ENCODE measurements at places on chromosomes 7 and 10.

DNA sequence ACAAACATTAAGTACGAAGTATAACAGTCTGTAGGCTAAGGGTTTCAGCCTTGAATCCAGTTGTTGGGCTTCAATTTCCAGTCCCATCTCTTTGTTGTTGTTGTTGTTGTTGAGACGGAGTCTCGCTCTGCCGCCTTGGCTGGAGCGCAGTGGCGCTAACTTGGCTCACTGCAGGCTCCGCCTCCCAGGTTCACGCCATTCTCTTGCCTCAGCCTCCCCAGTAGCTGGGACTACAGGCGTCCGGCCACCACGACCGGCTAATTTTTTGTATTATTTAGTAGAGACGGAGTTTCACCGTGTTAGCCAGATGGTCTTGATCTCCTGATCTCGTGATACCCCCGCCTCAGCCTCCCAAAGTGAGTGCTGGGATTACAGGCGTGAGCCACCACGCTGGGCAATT is 464.9 kb downstream of the ANKRD7 start:
- DNase-seq, result no peak

- no peak for DNase-seq
These were observed 11.4 kb upstream of the RASGEF1A start for GRCh38 chr10:43278216-43278615.

DNA sequence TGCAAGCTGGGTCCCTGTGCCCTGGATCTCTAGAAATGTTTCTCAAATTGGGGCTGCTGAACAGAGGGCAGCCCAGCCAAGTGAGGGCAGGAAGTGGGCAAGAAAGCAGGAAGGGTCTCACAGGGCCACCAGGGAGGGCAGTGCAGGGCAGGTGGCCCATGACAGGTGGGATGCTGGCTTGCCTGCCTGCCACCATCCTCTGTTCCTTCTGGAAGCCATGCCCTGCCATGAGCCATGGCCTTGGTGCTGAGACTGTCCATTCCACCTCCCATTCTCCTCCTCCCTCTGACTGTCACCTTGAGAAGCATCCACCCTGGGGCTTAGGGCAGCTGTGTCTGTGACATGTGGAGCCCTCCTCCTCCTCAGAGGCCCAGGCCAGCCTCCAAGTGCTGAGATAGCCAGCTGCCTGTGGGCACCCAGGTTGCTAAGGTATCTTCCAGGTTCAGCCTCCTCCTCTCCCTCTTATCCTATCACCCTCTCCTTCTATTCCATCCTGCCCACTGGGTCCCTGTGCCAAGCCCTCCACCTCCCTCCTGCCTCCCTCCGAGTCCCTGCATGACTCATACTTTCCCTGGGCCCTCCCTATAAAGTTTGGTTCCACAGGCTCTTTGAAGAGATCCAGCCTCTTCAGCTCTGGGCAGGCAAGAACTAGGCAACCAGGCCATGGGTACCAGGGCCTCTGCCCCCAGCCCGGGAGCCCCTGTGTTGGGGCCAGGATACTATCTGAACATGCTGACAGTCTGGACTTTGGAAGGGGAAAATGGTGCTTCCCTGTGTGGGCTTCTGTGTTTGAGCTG is 1.3 kb downstream of the VSIR start:
- peak; percentile 66 for DNase-seq

DNA sequence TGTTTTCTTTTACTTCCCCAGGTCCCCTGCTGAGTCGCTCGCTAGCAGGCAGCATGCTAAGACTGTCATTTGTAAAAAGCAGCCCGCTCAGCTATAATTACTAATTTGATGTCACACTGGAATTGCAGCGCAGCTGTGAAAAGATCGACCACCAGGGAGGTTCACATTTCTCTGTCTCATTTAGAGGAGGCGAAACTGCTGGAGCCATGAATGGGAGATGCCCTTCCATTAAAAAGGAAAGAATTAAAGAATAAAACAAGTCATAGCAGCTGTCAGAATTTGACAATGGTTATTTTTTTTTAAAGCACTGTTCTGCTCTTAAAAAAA is 153.5 kb downstream of the PIP4K2A start:
- no peak for DNase-seq

DNA sequence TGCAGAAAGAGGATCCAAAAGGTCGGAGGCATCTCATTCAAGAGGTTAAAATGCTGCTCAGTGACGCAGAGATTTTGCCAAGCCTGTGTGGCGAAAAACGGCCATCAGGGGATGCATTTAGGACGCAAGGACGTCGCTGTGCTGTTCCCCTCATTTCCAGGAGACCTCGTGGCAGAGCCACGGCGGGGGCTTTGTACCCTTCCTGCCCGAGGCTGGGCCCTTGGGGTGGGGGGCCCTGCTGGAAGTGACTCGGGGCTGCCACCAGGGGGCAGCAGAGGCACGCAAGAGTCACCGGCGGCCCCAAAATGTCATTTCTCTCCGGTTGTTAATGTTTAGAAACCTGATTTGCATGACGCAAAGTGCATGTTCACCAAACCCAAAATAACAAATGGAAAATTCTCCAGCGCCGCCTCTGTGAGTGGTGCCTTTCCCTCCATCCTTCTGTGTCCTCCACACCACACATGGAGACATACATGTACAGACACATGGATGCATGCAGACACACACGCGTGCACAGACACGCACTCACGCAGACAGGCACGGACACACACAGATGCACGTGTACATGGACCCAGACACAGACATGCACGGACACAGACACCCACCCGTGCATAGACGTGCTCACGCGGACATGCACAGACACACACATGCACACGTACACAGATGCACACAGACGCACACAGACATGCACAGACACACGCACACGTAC is 51.0 kb upstream of the NKX6-2 start:
- peak; percentile 17 for DNase-seq

GRCh38 chr10:128267581-128267980 is 141.4 kb upstream of the MKI67 start:
- no peak for DNase-seq

DNA sequence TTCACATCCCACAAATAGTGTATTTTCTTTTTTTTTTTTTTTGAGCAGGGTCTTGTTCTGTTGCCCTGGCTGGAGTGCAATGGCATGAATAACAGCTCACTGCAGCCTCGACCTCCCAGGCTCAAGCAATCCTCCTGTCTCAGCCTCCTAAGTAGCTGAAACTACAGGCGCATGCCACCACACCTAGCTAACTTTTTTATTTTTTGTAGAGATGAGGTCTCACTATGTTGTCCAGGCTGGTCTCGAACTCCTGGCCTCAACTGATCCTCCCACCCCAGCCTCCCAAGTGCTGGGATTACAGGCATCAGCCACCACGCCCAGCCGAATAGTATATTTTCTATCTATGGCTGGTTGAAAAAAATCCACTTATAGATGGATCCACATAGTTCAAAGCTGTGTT is 12.5 kb downstream of the EZH2 start:
- DNase-seq, result no peak

- no peak for DNase-seq
These were observed 3.8 kb downstream of the LMTK2 start for GRCh38 chr7:98110249-98111022.

GRCh38 chr10:19483421-19483820 is 332.8 kb upstream of the PLXDC2 start:
- DNase-seq, result no peak

GRCh38 chr7:36717586-36717985 is 6.7 kb downstream of the AOAH start:
- DNase-seq, result no peak

DNA sequence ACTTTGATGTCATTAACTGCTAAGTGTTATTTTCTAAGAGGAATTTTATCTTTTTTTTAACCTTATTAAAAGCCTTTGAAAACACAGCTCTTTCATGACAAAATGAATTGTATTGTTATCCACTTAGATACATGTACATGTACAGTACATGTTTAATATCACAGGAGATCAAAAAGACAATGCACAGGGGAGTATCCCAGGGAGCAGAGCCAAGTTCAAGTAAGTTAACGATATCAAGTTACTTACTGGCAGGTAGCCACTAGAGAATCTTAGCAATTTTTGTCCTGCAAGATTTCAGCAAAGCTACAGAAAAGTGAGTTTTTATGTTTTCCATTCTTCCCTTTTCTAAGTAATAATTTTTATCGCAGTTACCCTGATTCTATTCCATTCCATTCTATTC is 33.9 kb upstream of the ARL4A start:
- DNase-seq, result no peak

DNA sequence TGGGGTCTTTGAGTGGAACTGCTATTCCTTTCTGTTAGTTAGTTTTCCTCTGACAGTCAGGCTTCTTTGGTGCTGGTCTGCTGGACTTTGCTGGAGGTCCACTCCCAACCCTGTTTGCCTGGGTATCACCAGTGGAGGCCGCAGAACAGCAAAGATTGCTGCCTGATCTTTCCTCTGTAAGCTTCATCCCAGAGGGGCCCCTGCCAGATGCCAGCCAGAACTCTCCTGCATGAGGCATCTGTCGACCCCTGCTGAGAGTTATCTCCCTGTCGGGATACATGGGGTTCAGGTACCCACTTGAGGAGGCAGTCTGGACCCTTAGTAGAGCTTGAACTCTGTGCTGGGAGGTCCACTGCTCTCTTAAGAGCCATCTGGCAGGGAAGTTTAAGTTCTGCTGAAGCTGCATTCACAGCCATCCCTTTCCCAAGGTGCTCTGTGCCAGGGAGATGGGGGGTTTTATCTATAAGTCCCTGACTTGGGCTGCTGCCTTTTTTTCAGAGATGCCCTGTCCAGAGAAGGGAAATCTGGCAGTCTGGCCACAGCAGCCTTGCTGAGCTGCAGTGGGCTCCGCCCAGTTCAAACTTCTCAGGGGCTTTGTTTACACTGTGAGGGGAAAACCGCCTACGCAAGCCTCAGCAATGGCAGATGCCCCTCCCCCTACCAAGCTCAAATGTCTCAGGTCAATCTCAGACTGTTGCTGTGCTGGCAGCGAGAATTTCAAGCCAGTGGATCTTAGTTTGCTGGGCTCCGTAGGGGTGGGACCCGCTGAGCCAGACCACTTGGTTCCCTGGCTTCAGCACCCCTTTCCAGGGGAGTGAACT is 89.7 kb upstream of the CDK6 start:
- DNase-seq, result no peak

GRCh38 chr7:151431768-151432311 is 8.1 kb downstream of the CRYGN start:
- DNase-seq, result no peak

DNA sequence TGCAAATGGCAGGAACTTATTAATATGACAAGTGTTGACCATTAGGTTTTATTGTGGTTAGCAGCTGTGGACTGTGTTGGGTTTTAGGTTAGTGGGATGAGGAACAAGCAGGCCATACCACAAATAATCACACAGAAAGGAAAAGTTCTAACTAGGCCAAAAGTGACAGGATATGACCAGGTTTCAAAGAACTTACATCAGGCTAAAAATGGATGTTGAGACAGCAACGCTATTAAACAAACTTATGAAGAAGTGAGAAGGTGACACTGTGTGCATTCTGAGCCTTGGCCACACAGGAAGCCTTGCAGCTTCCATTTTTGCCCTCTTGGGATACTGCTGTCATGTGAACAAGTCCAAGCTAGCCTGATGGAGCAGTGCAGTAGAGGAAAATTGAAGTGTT is 568.8 kb downstream of the HTR7 start:
- no peak for DNase-seq

- peak; percentile 3 for DNase-seq
These were observed 179.5 kb upstream of the IMMP2L start for GRCh38 chr7:111741811-111742240.

DNA sequence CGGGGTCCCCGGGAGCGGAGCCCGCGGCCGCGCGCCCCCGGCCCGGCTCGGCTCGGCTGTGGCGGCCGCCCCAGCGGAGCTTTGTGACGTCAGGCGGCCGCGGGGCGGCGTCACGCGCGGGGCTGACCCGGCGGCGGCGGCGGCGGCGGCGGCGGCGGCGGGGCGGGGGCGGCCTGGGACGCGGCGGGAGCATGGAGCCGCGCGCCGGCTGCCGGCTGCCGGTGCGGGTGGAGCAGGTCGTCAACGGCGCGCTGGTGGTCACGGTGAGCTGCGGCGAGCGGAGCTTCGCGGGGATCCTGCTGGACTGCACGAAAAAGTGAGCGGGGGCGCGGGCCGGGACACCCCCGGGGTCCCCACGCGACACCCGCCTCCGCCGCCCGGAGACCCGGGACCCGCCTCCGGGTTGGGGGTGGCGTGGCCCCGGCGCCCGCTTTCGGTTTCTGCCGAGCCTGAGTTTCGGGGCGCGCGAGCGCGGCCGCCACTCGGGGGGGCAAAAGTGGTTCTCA is at the start of gene PWWP2B:
PWWP2B (plus strand) TSS at position 165 of the 506 bp plus-strand sequence; CDS start at position 192, 27 bp downstream.
- peak; percentile 61 for DNase-seq

GRCh38 chr10:34737772-34738169 is 77.3 kb downstream of the PARD3 start:
- DNase-seq, result no peak

DNA sequence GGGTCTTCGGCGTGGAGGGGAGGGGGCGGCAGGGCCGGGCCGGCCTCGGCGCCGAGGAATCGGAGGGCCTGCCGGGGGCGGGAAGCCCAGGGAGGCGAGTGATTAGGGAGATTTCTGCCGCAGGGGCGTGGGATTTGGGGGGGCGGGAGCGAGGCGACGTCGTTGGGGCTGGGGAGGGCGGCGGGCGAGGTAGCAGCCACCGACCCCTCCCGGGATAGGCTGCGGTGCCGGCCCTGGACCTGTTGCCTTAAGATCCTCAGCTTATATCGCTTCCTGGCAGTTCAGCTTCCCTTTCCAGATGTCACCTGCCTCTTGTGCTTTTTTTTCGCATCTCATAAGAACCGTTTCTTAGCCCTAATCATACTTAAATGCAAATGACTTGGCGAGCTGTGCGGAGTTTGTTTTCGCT is 655 bp downstream of the LMTK2 start:
- peak; percentile 6 for DNase-seq

- DNase-seq, result no peak
These were observed 536.0 kb upstream of the GALNT17 start for GRCh38 chr7:70595755-70596597.

DNA sequence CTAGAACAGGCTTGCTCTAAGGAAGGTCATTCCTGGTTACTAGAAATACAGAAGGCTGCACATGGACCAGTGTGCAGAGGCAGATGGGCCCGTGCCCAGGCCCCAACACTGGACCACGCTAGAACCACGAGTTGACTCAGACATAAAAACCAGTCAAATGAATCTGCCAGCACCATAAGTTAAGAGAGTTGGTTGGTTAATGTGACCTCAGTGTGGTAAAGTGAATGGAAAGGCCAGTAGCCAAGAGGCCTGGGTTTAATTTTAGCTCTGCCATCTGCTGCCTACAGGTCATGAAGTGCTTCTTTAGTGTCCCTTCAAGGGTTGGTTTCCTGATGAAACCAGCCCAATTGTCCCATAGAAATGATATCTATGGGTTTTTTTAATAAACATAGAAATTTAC is 329.6 kb upstream of the NRP1 start:
- no peak for DNase-seq

- DNase-seq, result no peak
These were observed 26.1 kb downstream of the PLAC9 start for GRCh38 chr10:80158598-80159127.

- DNase-seq, result no peak
These were observed 152.6 kb downstream of the C10orf105 start for GRCh38 chr10:71567006-71567405.

GRCh38 chr7:47688311-47689100 is 106.6 kb upstream of the TNS3 start:
- no peak for DNase-seq

DNA sequence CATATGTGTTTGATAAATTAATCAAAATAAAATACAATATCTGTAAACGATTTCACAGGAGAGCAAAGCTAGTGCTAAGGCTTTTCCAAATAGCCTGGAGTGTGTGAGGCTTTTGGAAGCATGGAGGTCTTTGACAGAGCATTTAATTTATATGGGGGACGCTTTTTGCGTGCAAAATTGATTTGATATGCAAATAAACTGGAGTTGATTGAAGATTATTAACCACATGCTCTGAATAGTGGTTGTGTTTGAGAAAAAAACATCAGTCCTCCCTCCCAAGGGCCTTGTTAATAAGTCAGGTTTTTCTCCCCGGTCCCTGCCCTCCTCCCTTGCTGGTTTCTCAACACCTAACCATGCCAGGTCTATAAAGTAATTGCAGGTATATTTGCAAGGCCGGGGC is 85.1 kb upstream of the FGFR2 start:
- no peak for DNase-seq

Data from stimulated activated CD4-positive, alpha-beta T cell treated with anti-CD3 and anti-CD28 coated beads, Interleukin-2, amount 100 ng/mL, for 4 hours (primary cell).